Heart right ventricle (tissue), 16 donors: ENCODE measurements at places on chromosomes 2 and 18. TPM values are rescaled to one million over a fixed set of nuclear protein-coding genes. Genes with fewer than 3 reads are reported as not detected.

DNA sequence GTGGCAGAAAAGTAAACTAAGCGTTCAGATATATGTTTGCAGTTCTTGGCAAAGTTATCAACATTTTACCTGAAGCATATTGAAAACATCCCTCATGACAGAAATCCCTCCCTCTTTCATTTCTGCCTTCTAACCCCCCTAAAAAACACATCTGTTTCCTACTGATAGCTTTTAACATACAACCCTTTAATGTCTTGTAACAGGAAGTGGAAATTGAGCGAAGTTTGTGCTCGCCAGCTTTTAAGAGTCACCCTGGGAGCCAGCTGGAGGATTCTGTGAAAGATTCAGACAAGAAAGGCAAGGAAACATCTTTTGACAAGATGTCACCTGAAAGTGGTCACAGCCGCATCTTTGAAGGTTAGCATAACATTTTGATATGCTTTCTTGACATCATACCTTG, 247.4 kb downstream of the XIRP2 start:
- DNase-seq = no peak

The DTNA gene
- polyA plus RNA-seq = 80.2 TPM

DNA sequence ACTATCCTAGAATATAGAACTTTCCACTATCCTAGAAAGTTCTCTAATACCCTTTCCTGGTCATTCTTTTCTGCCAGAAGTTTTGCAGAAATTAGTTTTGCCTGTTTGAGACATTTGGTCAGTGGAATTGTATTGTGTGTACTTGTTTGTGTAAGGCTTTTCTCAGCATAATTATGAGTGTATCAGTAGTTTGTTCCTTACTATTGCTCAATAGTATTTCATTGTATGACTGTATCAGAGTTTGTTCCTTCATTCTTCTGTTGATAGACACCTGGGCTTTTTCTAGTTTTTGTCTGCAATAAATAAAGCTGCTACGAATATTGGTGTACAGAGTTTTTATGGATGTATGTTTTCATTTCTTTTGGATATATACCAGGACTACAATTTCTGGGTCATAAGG, 27.2 kb downstream of the CCDC138 start:
- DNase-seq = no peak

The FMNL2 gene
- polyA plus RNA-seq = 16.0 TPM

GRCh38 chr2:22124003-22124402, 1000.2 kb downstream of the TDRD15 start:
- no peak for DNase-seq

DNA sequence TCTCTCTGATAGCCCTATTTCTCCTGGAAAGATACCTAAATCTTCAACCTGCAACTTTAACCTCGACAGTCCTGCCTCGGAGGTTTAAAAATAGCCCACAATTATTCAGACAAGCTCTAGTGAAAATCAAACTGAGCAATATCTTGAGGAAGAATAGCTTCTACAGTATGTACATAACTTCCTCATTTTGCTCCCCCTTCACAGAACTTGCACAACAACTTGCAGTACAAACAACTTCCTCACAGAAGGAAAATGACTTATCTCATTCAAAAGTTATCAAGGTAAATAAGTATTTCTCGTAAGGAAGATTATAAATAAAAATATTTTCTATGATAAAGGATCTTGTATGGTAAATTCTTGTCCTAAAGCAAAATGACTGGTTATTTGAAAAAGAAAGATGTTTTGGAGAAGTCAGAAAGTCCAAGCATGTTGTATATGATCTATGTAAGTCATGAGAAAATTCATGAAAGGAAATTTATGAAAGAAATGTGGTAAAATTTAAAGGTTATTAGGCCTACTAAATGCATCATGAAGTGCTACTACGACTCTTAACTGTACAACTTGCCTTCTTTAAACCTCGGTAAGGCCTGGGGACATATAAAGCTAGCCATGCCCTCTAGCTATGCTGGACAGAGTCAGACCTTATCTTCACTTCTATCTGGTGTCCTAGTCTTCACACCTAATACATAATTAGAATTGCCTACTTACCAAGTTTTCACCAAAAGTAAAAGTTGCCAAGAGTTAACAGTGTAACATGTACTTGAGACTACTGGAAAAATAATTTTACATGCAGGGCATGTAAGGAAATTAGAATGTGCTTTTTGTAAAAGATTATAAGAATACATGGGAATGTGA, 394.5 kb downstream of the DLGAP1 start:
- no peak for DNase-seq

GRCh38 chr18:2976218-2977132, 36.5 kb downstream of the LPIN2 start:
- DNase-seq = no peak

- DNase-seq = peak; percentile 61
Measured at GRCh38 chr2:86284401-86284841, 53.0 kb downstream of the REEP1 start.

DNA sequence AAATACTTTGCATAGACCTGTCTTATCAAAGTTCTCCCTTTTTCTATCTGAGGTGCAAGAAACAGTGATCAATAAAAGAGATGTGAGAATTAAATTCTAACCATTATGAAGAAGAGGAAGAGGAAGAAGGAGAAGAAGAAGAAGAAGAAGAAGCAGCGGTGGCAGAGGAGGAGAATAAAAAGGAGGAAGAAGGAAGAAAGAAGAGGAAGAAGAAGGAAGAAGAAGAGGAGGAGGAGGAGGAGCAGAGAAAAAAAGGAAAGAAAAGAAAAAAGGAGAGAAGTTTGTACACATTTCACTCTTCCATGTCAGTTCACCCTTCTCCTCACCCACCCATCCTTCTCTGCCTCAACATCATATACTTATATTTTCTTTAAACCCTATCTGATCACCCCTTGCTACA, 68.4 kb downstream of the METTL4 start:
- no peak for DNase-seq

DNA sequence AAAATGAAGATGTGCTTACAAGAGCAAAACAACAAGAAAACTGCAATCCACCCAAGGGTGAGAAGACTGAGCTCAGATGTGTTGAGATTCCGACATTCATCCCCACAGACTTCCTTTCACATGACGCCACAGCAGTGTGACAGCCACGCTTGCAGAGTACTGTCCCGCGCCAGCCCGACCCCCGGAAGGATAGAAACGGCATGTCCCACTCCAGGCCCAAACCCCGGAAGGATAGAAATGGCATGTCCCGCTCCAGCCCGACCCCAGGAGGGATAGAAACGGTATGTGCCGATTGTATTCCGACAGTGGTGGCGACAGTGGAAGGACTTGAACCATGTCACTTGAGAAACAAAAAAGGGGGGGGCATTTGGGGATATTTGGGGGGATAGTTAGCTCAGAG, 119.1 kb upstream of the PXDN start:
- DNase-seq = no peak

- no peak for DNase-seq
Measured at GRCh38 chr2:235659767-235660322, 166.0 kb downstream of the AGAP1 start.

DNA sequence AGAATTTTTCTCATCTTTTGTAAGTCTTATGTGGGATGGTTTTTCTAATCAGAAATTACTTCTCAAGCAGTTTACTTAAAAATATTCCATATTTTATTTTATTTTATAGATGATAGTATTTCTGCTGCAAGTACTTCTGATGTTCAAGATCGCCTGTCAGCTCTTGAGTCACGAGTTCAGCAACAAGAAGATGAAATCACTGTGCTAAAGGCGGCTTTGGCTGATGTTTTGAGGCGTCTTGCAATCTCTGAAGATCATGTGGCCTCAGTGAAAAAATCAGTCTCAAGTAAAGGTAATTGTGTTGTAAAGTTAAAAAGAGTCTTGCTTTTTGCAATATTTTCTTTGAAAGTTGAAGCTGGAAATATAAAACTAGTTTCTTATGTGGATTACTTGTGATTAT, 76.2 kb downstream of the EML4 start:
- DNase-seq = no peak

DNA sequence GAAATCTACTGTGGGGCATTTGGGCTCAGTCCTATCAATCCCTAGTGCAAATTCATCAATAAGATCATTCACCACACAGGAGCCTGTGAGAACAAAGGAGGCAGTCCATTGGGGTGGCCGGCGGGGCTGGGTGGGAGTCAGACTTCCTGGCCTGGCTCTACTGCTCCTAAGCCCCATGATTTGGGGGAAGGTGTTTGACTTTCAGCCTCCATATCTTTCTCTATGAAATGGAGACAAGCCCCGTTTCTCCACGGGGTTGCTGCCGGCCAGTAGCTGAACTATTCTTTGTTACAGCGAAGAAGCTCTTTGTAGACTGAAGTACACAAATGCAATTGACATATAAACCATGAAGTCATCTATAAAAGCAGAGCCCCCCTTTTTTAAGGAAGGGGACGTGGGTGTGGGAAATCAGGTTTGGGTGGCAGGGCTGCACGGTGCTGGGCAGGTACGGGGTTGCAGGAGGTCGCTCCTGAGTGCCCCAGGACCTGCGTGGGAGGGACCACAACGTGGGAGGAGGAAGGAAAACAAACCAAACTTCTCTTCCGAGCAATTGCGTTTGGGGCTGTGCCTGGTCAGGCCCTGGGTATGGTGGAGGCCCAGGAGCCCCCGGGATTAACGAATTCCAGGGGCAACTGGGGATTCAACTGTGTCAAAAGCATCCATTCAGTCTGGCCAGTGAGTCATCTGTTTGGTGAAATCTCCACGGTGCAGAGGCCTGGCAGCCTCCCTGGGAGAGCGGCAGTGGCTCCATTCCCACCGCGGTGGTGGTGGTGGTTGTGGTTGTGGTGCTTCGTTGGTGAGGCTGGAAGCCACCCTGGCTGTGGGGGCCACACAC, 18.2 kb downstream of the FBLN7 start:
- DNase-seq = no peak

DNA sequence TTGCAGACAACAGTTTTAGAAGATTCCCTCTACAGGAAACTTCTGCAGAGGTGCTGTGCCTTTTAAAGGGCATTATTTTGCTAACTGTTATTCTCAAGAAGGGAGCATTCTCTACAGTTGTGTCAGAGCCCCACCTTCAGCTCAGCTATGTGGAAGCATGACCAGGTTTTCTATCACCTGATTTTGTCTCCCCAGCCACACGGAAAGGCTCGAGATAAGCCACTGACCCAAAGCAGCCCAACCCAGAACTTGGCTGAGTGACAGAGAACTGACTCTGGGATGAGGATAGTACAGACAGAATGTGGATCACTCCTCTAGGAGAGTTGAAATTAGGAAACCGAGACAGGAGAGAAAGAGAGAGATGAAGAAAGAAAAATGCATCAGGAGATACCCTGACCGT, 10.7 kb downstream of the COL4A4 start:
- DNase-seq = no peak

DNA sequence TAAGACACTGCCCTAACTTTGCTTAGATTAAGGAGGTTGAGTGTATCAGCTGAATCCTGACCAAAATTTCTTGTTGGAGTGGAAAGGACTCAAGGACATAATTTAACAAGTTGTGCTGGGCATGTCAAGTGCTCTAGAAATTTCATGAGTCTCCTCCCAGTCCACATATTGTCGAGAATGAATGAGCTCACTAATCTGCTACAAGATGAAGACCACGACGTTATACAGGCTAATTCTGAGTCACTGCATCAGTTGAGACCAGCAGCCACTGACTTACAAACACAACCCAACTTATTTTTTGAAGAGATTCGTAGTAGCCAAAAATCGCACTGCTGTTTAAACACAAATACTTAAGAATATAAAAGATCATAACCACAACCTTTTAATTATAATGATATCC, 28.7 kb upstream of the SLC8A1 start:
- DNase-seq = no peak

GRCh38 chr2:98088261-98088660, 1.3 kb downstream of the VWA3B start:
- DNase-seq = no peak

The LONRF2 gene
- polyA plus RNA-seq = 0.58 TPM

The CACNB4 gene
- polyA plus RNA-seq = 0.09 TPM

- DNase-seq = no peak
Measured at GRCh38 chr18:45749918-45750689, 26.1 kb downstream of the SLC14A1 start.

The LYPD6B gene
- polyA plus RNA-seq = not detected

GRCh38 chr2:233854241-233854981, at the start of gene HJURP:
Gene HJURP, minus strand, starts transcription at chr2:233854535. Its CDS starts 35 bp downstream, at chr2:233854500.
- DNase-seq = peak; percentile 89

DNA sequence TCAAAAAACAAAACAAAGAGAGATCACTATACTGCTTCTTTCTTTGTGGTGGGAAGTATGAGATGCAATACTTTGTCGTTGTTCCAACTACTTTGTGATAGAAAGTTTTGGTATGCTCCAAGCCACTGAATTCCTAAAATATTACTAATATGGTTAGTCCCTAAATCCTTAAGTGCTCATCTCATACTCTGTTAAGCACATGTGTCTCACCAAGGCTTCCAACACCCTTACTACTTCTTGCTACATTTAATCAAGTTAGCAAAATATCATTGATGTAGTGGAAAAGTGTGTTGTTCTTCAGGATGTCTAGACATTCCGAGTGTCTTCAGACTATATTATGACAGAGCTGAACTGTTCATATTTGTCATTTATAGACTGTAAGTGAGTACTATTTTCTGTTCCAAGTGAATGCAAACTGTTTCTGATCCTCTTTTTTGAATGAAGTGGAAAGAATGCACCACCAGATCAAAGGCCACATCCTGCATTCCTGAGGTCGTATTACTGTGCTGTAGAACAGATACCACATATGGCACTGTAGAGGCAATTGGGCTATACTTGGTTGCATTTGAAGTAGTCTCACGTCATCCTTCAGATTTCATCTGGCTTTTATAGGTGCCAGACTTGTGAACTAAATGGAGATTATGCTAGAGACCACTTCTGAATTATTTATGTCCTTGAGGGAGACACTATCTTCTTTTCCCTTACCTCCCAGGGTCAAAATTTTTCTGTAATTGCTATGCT, 298.4 kb upstream of the ZNF521 start:
- DNase-seq = no peak

The TMEM200C gene
- polyA plus RNA-seq = 0.22 TPM

The BIRC6 gene
- polyA plus RNA-seq = 12.8 TPM

The MC4R gene
- polyA plus RNA-seq = not detected

GRCh38 chr2:63050334-63051041, at the start of gene OTX1:
Gene OTX1, plus strand, starts transcription at chr2:63050830. Its CDS starts 2,161 bp downstream, at chr2:63052991.
- no peak for DNase-seq

DNA sequence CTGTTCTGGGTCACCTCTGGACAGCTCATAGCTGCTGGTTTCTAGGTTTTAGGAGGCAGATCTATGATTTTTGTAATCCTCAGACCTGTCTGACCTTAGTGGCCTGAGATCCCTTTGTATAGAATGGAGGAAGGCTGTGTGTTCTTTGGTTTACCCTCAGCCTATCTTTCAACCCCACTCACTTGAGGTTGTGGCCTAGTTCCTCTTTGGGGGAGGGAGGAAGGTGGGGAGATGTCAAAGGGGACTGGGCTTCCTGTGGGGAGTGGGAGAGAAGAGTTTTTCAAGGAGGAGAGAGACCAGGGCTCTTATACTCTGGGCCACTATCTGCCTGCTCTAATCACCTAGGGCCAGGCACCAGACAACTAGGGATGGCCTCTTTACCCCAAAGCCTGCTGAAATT, 28.5 kb downstream of the SEMA4F start:
- DNase-seq = no peak

GRCh38 chr2:72892506-72893173, 5.4 kb downstream of the SPR start:
- peak; percentile 57 for DNase-seq

- DNase-seq = no peak
Measured at GRCh38 chr2:65252640-65253039, 25.0 kb downstream of the ACTR2 start.

GRCh38 chr2:20450201-20450999, 3.5 kb downstream of the RHOB start:
- DNase-seq = peak; percentile 66
